ENCODE measurements at places on chromosomes 4 and X.

GRCh38 chrX:148930206-148930729 lies 429.9 kb downstream of the AFF2 start:
- no peak for DNase-seq

DNA sequence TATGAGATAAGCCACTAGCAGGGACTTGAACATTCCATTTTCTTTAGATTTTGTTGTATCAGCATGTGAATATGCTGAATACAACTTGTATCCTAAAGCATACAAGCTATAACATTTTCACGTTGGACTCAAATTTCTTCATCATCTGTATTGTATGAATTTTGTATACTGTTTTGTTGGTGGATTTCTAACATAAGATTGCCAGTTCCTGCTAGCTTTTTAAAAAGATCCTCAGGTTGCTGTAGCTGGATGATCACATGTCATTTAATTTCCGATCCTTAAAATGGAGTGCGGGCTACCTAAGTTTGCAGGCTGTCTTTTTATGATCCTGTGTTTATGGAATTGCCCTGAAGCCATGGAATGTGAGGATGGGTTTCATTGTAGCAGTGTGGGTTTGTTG lies 6.9 kb downstream of the PDLIM5 start:
- no peak for DNase-seq

DNA sequence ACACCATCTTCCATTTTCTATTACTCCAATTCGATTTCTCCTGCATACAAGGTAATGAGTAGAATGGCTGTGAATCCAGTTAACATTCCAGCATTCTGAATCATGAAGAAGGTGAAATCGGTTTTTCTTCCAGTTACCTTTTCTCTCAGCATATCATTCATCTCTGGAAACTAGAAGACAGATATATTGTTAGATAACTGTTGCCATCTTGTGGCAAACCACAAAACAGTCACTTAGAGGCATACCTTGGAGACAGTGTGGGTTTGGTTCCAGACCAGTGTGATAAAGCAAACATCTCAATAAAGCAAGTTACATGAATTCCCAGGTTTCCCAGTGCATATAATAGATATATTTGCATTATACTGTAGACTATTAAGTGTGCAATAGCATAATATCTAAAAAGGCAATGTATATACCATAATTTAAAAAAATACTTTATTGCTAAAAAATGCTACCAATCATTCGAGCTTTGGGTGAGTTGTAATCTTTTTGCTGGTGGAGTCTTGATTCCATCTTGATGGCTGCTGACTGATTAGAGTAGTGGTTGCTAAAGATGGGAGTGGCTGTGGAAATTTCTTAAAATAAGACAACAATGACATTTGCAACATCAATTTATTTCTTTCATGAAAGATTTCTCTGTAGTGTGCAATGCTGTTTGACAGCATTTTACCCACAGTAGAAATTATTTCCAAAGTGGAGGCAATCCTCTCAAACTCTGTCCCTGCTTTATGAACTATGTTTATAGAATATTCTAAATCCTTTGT lies 82.1 kb downstream of the SLC39A8 start:
- peak; percentile 54 for DNase-seq

- DNase-seq = no peak
Measured at GRCh38 chr4:122131562-122132157, 20.5 kb upstream of the BLTP1 start.

- DNase-seq = no peak
Measured at GRCh38 chrX:13994536-13995080, 35.1 kb downstream of the GEMIN8 start.

DNA sequence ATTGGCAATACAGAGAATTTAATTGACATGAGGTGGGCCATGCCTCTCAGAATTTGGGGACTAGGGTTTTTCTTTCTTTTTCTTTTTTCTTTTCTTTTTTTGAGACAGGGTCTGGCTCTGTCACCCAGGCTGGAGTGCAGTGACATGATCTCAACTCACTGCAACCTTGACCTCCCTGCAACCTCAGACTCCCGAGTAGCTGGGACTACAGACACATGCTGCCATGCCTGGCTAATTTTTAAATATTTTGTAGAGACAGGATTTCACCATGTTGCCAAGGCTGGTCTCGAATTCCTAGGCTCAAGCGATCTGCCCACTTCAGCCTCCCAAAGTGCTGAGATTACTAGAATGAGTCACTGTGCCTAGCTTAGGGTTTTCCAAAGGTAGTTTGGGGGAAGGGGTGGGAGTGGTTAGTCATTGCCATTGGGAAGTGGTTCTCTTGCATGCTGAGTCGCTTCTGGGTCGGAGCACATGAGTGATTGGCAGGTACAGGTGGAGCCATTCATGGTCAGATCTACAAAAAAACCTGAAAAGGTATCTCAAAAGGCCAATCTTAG lies 54.5 kb downstream of the MID2 start:
- DNase-seq = no peak

- no peak for DNase-seq
Measured at GRCh38 chr4:3640587-3640962, 108.4 kb upstream of the LRPAP1 start.

- no peak for DNase-seq
Measured at GRCh38 chr4:136742333-136742732, 790.0 kb downstream of the PCDH18 start.

- DNase-seq = no peak
Measured at GRCh38 chr4:149997881-149998421, 80.3 kb upstream of the DCLK2 start.

GRCh38 chr4:168367065-168367464 lies 48.5 kb upstream of the DDX60 start:
- DNase-seq = no peak

GRCh38 chrX:105297041-105297440 lies 76.5 kb upstream of the TEX13A start:
- no peak for DNase-seq

DNA sequence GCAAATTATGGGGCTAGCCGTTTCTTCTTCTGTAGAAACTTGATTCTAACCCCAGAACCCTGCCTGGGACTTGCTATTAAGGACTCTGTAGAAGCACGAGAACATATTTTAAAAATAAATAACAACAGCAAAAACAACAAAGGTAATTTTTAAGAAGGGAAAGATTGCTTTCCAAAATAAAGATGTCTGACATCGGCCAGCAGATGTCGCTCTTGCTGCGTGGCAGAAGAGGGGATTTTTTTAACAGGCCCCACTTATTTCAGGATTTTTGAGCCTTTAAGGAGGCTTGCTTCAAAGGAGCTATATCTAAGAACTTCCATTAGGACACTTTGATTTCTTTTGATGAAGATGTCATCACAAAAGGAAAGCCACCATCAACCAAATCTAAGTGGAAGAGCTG lies 62.8 kb upstream of the EGFL6 start:
- peak; percentile 0 for DNase-seq

DNA sequence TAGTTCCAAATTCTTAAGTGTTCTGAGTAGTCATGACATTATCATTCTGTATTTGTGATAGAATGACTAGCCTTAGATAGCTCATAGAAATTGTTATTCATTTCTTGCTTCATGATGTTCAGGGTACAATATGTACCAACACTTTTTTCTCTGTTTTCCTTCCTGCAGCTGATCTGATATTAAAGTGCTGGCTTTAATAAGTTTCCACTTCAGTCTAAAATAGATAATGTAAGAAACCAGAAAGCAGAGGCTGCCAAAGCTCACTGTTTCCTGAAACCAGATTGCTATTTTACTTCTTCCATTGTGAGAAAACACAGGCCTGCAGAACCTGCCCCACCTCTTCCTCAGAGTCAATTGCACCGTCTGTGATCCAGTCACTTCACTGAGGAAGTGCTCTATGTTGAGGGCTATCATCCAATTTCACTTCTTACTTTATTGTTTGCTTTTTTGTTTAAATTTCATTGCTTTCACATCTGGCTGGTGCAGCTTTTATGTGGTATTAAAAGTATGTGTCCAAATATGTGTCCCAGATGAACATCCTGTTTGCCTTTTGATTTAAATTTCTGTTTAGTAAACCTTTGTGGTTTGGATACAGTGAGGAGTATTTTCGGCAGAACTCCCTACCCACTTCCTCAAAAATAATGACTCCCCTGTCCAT lies 652.1 kb downstream of the ANKRD50 start:
- no peak for DNase-seq

GRCh38 chrX:54530357-54530900 lies 410 bp downstream of the GNL3L start:
- DNase-seq = no peak

GRCh38 chrX:125204681-125205132 lies 115.0 kb upstream of the TEX13C start:
- DNase-seq = peak; percentile 4

- no peak for DNase-seq
Measured at GRCh38 chr4:26866781-26867180, 6.1 kb downstream of the STIM2 start.

Measured in NCI-H1694 (cell line).